ENCODE measurements at places on chromosomes 2 and 18.

DNA sequence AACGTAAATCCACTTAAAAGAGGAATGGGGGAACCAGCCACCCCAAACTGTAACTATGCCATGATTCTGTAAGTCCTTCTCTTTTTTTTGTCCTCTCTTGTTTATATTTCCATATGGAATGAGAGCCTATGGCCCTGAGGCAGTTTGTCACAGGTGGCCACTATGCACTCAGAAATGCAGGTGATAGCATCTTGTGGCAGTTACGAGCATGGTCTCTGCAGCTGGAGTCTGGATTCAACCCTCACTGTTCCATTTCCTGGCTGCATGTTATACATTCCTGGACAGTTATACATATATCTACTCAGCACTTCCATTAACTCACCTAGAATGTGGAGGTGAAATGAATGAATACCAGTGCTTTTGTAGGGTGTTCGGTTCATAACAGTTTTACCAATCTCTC lies 291.5 kb upstream of the FANCL start:
- DNase-seq: no peak

DNA sequence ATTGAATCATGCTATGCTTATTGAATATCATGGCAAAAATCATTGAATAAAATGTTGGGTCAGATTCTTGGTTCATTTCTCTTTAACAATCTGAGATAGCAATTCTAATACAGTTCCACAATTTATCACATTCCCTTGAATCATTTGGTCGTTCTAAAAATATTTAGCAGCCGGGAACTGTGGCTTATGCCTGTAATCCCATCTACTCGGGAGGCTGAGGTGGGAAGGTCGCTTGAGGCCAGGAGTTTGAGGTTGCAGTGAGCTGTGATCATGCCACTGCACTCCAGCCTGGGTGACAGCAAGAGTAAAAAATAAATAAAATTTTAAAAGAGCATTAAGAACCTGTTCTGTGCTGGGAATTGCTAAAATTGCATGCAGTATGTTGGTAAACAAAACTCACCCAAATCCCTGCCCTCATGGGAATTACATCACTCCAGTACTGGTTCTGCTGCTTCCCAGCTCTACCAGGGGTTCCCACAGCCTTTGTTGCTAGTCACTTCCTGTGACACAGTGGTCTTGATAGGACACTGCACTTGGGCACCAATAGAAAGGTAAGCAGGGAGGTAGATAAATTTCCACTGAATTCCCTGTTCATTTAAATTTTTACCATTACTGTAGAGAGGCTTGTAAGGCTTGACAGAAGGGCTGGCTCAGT lies 200.4 kb downstream of the CTNNA2 start:
- no peak for DNase-seq

GRCh38 chr2:28239207-28239606 lies 153.5 kb upstream of the FOSL2 start:
- DNase-seq: no peak

DNA sequence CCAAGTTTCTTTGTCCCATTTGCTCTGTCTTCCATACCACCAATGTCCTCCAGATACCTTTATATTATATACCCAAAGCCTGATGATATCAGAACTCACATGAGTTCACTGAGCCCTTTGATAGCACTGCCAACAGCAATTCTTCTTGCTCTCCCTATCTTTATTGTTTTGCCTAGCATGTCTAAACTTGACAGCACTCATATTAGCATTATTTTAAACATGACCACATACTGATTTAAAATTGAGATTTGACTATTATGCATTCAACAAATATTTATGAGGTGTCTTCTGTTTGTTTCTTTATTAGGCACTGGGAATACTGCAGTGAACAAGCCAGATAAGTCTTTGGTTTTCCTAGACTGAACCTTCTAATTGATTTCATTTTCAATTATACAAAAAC lies 587.3 kb upstream of the GCFC2 start:
- no peak for DNase-seq

DNA sequence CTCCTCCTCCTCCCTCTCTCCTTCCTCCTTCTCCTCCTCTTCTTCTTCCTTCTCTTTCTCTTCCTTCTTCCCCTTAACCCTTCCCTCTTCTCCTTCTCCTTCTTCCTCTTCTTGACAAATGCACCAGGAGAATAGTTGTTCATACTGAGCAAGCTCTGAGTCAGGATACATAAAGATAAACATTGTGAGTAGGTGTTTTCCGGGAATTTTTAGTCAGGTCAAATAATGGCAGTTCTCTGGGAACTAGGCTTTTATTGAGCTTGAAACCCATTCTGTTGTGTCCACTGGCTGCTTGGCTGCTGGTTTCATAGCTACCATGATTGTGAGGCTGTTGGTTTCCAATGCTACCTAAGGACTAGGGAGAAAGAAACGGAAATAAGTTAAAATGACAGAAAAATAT lies 1144.7 kb upstream of the DDX18 start:
- no peak for DNase-seq

GRCh38 chr2:96580771-96581170 lies 44.2 kb downstream of the ARID5A start:
- DNase-seq: no peak

GRCh38 chr2:135152361-135152760 lies 100.3 kb downstream of the RAB3GAP1 start:
- no peak for DNase-seq

GRCh38 chr2:157810037-157810436 lies 66.1 kb downstream of the ACVR1 start:
- DNase-seq: no peak

GRCh38 chr2:9463698-9464034 lies 10.7 kb upstream of the IAH1 start:
- no peak for DNase-seq

DNA sequence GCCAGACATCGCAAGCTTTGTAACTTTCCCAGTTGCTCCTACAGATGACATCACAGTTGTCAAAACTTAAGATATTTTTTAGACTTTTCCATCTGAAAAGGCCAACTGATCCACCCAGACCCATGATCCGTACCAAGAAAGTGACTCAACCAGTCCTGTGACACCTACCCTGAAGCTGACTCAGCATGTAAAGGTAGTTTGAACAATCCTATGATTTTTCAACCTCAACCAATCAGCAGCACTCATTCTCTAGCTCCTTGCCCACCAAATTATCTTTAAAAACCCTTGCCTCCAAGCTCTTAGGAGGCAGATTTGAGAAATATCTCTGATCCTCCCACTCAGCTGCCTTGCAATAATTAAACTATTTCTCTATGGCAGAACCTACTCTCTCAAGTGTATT lies 1686.7 kb upstream of the LRRTM1 start:
- no peak for DNase-seq

DNA sequence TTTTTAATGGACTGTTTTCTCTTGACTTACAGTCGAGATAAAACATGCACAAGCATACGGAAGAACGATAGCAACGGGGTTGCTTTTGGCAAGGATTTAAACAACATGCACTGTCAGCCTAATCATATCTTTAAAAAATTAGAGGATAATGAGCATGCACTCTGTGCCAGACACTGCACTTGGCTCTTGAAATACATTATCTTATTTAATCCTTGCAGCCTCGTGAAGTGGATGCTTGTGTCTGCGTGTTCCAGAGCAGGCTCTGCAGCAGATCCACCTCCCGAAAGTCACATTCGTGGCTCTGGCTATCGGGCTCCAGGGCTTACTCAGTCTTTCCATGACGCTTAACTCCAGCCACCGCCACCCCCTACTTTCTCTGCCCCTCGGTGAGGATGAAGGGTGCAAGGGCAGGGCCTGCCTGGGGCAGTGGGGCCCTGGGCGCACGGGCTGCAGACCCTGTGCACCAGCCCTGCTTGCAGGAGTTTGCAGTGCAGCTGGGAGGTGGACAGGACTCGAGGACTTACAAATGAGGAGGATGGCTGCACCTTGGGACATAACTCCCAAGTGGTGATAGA lies 61.7 kb downstream of the ACKR3 start:
- DNase-seq: no peak

GRCh38 chr18:3150688-3151087 lies 69.1 kb downstream of the MYOM1 start:
- no peak for DNase-seq

DNA sequence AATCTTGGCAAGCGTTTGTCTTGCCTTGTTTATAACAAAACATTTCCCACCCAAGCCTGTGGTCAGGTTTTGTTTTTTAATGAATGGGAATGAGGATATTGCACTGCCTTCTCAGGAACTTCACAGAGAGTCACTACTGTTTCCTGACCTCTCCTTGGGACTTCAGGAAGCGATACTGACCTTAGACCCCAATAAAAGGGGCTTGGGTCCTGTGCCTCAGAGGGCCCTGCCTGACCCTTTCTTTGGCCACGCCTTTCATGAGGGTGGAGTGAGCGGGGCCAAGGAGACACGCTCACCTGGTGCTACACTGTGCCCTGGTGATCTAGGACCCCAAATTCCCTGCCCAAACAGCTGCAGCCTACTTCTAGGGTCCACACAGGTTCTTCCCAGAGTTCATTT lies 92.8 kb upstream of the TGFA start:
- no peak for DNase-seq

- DNase-seq: no peak
Observed at GRCh38 chr2:151437630-151438029, 27.9 kb downstream of the RIF1 start.

- DNase-seq: no peak
Observed at GRCh38 chr18:56974141-56974540, 172.7 kb upstream of the BOD1L2 start.

DNA sequence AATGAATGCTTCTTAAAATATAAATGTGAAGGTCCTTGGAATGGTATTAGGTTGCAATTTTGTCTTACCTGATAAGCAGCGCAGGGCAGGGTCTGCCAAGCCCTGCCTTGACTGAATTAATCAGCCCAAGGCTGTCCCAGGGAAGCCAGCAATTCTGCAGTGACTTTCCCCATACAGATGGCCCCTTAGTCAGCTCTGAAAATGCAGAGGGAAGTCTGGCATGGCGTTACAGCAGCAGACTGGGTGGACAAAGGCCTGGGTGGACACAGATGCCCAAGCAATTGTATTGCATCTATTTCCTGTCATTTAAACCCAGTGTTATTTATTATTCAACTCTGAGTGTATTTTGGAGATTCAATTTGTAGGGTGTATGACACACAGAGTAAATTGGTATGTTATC lies 56.6 kb upstream of the NOL4 start:
- no peak for DNase-seq
